ENCODE measurements at places on chromosomes 5 and 9.

DNA sequence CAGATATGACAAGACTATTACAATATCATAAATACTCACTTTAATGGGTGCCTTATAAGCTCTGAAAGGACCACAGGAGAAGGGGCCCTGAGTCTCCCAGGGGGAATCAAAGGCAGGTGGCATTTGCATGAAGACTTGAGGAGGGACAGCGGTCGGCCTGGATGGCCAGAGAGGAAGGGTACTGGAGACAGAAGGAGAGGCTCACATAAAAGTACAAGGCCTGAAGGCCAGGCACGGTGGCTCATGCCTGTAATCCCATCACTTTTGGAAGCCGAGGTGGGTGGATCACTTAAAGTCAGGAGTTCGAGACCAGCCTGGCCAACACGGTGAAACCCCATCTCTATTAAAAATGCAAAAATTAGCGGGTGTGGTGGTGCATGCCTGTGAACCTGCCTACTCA, 29.1 kb upstream of the LMX1B start:
- no peak for DNase-seq

DNA sequence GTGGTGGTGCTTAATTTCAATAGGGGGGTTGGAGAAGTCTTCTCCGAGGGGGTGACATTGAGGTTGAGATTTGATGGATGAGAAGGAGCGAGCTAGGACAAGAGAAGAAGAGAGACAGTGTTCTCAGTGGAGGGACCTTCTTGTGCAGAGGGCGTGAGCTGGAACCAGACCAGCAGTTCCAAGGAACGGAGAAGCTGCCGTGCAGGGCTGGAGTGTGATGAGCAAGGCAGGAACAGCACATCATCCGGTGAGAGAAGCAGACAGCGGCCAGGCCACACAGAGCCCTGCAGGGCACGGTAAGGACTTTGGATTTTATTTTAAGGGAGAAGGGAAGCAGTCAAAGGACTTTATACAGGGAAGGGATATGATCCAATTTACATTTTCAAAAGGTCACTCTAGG, 206.9 kb downstream of the MELK start:
- no peak for DNase-seq

GRCh38 chr5:68478301-68479095, 262.9 kb downstream of the PIK3R1 start:
- no peak for DNase-seq

- DNase-seq, result peak; percentile 77
These were observed 1173.4 kb upstream of the ACO1 start for GRCh38 chr9:31210978-31211570.

DNA sequence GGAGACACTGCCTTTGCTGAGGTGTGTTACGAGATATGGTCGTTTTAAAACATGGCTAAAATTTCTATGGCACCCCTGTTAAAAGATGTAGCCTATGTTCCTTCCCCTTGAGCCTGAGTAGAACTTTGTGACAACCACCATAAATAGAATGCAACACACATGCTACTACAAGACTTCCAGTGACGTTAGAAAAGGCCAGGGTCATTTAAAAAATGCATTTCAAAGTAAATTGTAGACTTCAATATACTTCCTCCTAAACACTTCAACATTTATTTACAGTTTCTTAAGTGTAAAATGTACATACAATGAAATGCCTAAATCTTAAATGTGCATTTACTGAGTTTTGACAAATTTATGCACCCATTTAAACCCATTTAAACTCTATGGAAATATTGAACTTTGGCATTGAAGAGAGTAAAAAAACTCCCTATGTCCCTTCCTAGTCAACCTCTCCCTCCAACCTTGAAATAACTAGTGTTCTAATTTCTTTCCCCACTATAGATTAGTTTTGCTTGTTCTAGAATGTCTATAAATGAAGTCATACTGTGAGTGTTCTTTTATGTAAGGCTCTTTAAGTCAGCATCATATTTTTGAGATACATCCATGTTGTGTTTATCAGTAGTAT, 160.5 kb downstream of the SLC12A2 start:
- no peak for DNase-seq

DNA sequence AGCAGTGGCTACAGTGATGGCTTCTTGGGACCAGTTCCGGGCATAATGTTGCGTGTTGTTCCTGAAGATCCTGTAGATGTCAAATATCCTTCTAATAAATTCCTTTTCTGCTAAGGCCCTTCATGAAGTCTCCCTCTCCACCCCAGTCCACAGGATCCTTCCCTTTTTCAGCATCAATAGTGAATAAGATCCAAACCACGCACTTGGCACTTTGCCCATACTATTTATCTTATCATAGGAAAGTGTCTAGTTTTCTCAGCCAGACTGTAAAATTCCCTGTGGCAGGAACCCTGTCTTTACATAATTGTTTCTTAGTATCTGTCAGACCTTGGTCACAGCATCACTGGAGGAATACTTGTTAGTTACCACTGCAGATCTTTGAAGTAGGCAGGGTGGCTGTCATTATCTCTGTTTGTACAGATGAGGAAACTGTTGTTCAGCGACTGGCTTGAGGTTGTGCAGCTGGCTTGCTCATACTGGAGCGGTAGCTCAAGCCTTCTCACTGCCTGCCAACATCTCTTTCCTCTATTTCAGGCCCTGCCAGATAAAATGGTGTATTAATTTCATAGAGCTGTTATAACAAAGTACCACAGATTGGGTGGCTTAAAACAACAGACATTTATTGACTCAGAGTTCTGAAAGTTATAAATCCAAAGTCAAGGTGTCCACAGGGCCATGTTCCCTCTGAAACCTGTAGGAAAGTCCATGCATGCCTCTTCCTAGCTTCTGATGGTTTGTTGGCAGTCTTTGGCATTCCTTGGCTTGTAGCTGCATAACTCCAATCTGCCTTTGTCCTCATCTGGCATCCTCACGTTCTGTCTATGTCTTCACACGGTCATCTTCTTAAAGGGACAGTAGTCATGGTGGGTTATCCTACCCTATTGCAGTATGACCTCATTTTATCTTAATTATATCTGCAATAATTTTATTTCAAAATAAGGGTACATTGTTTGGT, 33.5 kb upstream of the APC start:
- peak; percentile 49 for DNase-seq

GRCh38 chr5:113520899-113521298, 7.4 kb downstream of the YTHDC2 start:
- no peak for DNase-seq

DNA sequence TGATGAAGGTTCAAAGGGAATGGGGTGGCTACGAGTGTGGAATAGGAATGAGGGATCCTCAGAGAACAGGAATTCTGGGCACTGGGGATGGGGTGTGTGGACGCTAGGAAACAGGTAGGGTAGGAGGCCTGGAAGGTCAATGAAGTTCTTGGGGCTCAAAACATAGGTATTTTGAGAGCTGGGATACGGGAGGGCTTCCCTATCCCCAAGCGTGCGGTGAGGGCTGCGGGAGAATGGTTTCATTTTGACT, 718 bp downstream of the QSOX2 start:
- no peak for DNase-seq

DNA sequence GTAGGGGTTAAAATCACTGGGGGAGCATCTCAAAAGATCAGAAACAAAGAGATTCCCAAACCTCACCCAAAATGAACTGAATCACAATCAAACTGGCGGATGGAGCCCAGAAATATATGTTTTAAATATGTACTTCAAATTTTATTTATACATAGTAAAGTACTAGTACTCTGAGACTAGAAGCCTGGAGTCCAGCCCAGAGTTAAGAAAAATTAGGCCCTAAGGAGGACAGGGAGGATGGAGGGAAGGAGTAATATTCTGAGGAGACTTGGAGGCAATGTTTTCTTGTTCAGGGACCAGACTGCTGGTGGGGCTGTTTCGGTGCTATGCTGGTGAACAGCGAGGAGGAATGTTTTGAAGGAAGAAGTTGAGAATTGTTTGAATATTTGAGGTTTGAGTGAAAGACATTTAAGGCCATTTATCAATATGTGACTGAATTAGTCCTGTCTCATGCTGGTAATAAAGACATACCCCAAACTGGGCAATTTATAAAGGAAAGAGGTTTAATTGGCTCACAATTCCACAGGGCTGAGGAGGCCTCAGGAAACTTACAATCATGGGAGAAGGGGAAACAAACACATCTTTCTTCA, 552.4 kb upstream of the DAB2 start:
- no peak for DNase-seq

GRCh38 chr9:76412638-76413037, 18.4 kb upstream of the RFK start:
- DNase-seq, result no peak

DNA sequence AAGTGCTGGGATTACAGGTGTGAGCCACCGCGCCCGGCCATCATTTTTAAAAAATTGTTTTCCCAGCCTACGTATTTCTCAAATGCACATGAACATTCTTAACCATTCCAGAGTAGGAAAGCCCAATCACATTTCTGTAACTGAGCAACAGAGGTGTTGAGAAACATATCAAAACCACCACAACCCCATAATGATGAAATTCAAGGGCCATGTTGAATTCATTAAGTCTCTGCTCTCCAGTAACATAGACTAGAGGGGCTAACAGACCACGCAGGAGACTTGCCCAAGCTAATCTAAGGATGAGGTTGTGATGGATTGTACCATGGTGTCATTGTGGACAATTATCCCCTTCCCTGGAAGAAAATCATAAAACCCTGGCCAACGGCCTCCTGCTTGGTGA, 52.9 kb downstream of the MYO10 start:
- DNase-seq, result no peak

DNA sequence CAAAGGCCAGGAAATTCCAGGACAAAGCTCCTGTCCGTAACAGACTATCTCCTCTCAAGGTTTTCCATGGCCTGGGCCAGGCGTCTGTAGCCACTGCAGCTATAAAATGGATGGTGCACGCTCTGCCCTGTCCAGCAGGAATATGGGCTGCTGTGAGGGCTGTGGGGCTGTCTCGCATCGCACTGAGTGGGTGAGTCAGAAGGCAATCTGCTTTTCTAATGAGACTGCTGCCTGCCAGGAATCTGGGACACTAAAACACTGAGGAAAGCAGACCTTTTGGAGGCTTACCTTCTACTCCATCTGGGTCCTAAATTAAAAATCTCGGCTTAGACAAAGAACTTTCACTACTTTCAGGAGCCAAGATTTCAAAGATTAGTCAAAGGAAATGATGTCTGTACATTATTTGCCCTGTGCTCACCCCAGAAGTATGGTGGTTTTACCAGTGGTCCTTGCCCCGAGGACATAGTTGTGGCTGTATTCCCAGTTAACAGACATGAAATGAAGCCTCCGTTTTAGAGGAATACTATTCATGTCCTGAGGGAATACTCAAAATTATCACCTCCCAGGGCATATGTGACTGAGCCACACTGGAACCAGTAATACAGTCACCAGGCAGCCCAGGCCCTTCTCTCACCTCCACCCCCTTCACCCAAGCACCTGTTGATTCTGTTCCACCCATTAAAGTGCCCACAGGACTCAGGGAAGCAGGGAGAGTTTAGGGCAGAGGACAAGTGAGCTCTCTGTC, 56.4 kb downstream of the PFDN1 start:
- no peak for DNase-seq

DNA sequence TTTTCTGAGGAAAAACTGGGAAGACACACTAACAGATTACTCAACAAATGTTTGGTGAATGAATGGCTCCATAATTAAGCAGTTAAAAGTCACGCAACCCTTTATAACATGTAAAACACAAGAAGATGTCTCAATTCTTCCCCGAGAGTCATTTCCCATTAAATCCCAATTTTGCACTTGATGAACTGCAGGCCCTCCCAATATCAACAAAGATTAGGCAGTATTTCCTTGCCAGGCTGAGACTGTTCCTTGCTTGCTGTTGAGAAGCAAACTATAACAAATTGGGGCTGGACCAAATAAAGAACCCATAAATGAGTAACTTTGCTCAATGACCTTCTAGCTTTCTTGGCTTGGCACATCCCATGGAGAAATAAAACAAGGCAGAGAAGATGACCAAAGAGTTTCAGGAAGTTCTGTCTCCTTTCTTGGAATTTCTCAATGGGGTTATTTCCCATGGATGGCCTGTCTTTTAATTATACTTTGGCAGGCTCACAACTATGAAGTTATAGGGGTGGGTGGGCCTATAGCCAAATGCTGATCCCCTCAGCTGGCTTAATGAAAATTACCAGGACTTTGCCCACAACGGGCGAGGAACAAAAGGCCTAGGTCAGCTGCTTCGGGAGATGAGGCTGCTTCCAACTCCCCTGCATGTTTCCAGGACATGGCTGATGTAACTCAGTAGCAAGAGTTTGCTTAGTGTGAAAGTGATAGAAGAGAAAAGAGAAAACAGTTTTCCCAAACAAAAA, 243.1 kb upstream of the RFX3 start:
- no peak for DNase-seq

- no peak for DNase-seq
These were observed 62.5 kb upstream of the PTPN3 start for GRCh38 chr9:109560470-109561132.

DNA sequence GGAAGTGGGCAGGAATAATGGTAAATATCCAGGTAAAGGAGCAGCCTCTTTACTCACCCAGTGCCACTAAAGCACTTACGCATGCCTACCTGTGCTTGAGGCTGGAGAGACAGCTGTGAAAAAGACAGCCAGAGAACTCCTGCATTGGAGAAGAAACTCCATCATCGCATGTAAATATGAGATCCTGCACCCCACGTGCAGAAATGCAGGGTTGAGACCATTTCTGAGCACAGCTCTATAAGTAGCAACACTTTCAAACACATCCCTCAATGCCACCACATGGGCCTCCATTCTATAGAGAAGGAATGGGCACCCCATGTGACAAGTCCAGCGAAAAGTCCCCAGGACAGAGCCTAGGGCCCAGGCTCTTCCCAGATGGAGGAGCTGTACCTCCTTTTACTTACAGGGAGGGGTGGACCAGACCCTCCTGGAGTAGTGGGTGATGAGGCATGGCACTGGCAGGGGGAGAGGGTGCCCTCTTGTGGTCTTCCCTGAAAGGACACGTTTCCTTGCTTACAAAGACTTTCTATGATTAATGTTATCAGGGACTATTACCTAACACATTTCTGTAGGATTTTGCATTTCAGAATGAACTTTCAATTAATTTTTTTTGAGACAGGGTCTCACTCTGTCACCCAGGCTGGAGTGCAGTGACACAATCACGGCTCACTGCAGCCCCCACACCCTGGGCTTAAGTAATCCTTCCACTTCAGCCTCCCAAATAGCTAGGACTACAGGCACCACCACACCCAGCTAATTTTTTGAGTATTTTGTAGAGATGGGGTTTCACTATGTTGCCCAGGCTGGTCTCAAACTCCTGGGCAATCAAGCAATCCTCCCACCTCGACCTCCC, 55.3 kb upstream of the IL17B start:
- peak; percentile 60 for DNase-seq

DNA sequence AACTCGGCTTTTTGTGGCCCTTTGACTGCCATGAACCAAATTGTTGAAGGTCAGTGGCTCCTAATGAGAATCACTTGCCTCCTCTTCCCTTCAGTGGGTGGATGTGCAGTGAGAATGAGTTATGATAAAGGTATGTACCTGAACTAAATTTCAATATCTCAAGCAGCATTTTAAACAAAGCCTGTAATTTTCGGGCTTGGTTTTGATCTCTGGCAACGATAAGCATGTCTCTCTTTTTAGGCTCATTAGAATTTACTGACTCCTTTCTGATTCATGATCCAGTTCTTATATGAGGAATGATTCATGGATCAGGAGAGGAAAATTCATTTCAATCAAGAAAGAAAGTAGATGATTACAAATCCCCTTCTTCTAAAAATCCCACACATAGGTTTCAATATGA, 305.5 kb downstream of the ARRDC3 start:
- no peak for DNase-seq

GRCh38 chr5:137405393-137405792, 93.7 kb downstream of the SPOCK1 start:
- DNase-seq, result no peak

GRCh38 chr9:119027901-119028699, 341.1 kb downstream of the BRINP1 start:
- DNase-seq, result no peak
